Effector CD4-positive, alpha-beta T cell (primary cell): ENCODE measurements at places on chromosomes 13 and 19.

DNA sequence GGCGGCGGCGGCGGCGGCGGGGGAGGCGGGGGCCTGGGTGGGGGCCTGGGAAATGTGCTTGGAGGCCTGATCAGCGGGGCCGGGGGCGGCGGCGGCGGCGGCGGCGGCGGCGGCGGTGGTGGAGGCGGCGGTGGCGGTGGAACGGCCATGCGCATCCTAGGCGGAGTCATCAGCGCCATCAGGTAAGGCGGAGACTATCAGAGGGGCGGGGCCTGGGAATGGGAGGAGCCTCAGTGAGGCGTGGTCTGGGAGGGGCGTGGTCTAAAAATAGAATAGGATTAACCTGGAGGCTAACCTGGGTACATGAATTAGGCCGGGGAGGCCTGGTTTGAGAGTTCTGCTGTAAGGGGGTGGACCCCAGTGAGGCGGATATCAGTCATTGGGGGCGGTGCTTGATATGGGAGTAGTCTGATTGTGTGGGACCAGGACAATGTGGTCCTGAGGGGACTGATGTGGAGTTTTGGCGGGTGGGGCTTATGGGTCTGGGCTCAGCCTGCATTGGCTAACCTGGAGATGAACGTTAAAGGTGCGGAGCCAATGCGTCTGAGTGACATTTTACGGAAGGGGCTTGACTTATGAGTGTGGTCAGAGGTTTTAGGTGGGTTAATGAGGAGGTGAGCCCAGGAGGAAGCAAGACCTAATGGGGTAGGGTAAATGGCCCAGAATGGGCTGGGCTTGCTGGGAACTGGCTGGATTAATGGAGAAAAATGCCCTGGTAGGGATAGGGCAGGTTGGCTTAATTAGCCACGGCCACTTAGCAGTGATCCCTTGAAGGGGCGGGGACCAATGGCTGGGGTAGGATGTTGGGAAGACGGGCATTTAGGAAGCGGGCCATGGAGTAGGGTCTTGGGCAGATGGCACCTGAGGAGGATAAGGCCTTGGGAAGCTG, 1.4 kb downstream of the CAPNS1 start:
- DNase-seq: peak; percentile 82

DNA sequence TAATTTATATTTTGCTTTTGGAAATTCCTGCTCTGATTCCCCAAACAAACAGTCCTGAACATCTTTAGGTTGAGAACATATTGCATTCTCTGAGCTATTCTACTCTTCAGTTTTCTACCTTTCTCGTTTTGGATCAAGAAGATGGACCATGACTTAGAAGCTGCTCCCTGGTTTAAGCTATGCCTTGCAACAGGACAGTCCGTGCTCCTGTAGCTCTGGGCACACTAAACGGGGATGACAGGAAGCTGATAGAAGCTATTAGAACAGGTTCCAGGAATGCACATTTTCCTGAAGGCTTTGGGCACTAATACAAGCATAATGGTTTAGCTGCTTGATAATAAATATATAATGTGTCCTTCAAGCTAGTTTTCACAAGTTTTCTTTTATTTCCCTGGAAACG, 385.2 kb downstream of the HS6ST3 start:
- DNase-seq: no peak

- DNase-seq: no peak
These were observed 448.2 kb downstream of the KCTD12 start for GRCh38 chr13:76438050-76438449.

- no peak for DNase-seq
These were observed 15.0 kb upstream of the ALOX5AP start for GRCh38 chr13:30720172-30720869.

- DNase-seq: no peak
These were observed 9.5 kb upstream of the URAD start for GRCh38 chr13:27997904-27998522.

- no peak for DNase-seq
These were observed 592.5 kb downstream of the KCTD12 start for GRCh38 chr13:76293751-76294150.

GRCh38 chr19:58332697-58333096, 5.9 kb downstream of the ZSCAN22 start:
- no peak for DNase-seq

DNA sequence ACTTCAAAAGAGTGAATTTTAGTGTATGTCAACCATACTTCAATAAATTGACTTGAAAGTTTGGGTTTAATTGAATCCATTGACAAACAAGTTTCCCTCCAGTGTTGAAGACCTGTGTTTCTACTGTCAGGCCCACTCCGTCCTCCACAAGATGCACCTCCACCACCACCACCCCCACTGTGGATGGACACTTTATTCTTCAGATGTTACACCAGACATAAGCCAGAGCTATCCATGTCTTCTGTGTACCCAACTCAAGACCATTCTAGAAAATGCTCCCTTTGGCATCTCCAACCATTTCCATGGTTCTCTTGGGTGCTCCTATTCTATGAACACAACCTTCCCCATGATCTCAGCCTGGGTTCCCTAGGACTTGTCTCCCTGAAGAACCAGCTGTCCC, 207.0 kb downstream of the COL4A1 start:
- no peak for DNase-seq

- DNase-seq: no peak
These were observed 27.1 kb upstream of the N4BP2L1 start for GRCh38 chr13:32454886-32455593.

GRCh38 chr19:3274942-3275582, 50.6 kb downstream of the CELF5 start:
- peak; percentile 47 for DNase-seq

DNA sequence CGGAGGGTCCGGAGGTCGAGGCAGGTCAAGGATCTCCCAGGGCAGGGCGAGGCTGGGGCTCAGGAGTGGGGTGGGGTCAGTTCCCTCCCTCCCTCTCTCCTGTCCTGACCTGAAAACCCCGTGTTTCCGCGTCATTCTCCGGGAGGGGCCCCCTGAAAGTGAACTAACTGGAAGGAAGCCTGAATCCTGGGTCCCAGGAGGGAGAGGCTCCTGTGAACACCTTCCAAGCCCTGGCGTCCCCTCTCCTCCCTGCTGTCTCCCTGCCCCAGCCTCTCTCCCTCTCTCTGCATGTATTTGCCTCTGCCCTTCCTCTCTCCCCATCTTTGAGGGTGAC, 741 bp upstream of the CADM4 start:
- DNase-seq: no peak

DNA sequence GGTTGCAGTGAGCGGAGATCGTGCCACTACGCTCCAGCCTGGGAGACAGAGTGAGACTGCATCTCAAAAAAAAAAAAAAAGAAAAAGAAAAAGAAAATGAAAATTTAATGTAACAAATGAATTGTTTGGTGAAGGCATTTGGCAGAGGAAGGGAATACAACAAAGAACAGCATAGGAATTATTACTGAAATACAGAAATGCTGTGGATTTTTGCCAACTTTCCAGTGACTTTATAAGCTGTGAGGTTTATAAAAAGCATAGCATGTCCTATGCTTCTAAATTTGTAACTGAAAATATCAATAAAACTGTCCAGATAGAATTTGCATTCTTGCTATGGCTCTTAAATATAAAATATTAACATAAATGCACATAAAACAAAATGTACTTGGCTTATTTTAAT, 112.9 kb upstream of the IRS2 start:
- DNase-seq: no peak

- DNase-seq: no peak
These were observed 502 bp downstream of the VRK3 start for GRCh38 chr19:50024719-50025021.

DNA sequence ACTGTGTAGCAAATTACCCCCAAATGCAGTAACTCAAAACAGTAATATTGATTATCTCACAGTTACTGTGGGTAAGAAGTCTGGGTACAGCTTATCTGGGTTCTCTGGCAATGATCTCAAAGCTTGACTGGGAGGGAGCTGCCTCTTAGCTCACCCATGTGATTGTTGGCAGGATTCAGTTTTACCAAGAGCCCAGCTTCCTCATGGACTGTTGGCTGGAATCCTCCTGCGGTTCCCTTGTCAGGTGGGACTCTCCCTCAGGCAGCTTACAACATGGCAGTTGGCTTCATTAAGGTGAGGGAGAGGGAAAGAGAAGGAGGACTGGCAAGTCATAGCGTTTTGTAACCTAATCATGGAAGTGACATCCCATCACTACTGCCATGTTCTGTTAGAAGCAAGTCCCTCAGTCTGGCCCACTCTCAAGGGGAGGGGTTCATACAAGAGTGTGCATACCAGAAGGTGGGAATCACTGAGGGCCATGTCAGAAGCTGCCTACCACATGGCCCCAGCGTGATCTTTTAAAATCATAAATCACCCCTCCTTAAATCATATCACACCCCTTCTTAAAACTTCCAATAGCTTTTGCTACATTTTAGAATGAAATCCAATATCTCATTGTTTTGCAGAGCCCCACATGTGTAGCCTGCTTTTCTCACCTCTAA, 108.1 kb downstream of the OLFM4 start:
- DNase-seq: no peak

DNA sequence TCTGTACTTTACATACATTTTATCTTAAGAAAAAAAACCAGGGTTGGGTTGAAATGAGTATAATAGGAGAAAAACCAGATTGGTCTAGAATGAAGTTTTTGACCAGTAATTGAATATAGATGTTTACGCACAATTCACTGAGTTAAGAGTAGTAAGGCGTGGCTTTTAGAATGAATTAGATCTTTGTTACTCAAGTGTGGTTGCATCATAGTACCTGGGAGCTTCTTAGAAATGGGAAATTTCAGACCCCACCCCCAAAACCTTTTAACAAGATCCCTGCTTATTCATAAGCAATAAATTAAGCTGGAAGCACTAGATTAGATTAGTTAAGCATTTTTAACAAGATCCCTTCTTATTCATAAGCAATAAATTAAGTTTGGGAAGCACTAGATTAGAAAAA, 28.7 kb upstream of the LMO7 start:
- DNase-seq: no peak

DNA sequence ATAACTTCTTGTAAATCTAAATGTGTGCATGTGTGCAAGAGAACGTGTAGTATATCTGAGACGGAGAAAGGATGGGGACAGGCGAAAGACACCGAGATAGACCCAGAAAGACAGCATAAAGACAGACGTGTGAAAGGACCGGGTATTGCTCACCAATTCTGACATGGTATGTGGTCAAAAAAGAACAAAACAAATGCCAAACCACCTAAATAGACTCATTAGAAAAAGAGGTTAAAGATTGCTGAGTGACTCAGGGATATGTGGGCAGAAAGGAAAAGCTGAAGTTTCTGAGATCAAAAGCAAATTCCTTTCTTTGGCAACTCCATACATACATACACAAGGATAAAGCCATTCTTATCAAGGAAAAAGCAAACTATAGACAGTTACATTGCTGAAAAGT, 179.7 kb upstream of the TSC22D1 start:
- no peak for DNase-seq

GRCh38 chr19:46496304-46496703, 637 bp upstream of the PNMA8B start:
- no peak for DNase-seq

- no peak for DNase-seq
These were observed 82.8 kb downstream of the INSR start for GRCh38 chr19:7211191-7211951.

GRCh38 chr13:30889196-30889690, 16.8 kb upstream of the MEDAG start:
- no peak for DNase-seq

DNA sequence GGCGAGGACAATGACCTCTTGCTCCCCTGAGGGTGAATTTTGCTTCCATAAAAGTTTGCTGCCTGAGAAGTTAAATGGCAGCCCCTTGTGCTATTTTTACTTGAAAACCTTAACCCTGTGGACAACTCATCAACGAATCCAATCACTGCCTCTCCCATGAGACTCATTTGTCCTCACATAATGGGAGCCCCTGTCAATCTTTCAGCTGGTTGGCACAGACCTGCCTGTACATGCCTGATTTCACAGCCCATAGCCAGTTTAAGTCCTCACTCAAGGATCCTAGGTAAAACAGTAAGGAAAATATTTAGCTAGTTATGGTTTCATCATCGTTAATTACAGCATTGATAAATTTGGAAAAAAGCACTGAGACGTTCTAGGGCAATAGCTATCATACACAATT, 207.4 kb downstream of the NHLRC3 start:
- DNase-seq: no peak

DNA sequence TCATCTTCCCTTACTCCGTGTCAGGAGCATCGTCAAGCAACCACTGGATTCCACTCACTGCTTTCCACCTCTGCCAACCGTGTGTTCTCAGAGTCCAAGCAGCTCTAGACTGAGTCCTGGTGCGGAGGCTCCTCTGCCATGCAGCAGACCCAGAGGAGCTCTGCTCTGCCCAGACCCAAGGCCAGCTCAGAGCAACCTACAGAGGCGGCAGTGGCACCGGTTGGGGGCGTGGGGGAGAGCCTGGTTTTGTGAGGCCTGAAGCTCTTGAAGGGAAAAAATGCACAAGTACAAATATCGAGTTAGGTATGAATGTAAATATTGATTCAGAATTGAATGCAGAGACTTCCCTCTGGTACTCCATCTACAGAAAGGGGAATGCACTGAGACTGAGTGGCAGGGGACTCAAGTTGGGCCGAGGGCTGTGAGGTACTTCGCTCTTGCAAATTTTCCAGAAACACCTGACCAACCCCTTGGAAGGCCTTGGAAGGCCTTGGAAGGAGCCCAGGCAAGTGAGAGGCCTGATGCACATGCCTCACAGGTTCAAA, 46.7 kb downstream of the GJA3 start:
- DNase-seq: no peak

DNA sequence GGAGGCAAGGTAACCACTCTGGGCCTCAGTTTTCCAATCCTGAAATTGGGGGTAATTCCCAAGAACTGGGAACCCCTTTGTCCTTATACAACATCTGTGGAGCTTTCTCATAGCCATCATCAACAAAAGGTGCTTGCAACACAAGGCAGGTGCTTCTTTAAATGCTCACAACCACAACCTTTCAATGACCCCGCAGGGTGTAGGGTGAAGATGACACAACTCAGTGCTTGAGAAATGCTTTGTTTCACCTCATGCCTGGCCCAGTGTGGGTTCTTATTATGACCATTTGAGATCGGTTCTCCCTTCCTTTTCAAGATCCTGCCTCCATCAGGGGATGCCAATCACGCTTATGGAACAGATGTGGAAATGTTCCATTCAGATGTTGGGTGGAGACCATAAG, 8.4 kb downstream of the WIZ start:
- no peak for DNase-seq

DNA sequence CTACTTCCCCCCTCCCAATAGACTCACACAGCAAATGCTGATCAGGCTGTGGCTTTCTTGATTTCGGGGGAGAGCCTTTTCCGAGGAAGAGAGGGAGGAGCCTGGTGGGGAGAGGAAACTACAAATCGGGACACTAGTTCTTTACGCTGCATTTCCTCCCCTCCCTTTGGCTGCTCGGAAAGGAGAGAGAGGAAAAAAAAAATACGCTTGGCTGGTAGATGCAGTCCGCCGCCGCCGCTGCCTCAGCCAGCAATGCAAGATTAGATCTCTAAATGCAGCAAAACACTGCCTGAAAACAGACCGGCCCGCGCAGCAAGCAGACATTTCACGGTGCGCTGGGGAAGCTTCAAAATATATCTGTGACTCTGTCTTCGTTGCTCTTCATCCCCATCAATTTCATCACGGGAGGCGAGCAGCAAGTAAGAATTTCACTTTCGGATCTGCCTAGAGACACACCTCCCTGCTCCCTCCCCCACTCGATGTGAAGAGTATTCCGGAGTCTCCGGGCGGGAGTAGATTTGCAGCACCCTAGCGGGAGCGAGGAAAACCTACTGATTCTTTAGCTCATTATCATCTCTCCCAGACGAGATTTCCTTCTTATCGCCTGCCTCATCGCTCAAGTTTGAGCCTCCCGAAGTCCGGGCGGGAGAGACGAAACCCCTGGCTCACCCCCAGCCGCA, at the start of gene PCDH17:
Gene PCDH17 (plus strand): TSS at position 149 of the 680 bp plus-strand sequence. CDS start 803 bp downstream, outside the sequence.
- no peak for DNase-seq

GRCh38 chr19:57935731-57936130, 529 bp upstream of the ZNF418 start:
- DNase-seq: no peak
